Esophagus squamous epithelium (tissue), 5 donors: ENCODE measurements at places on chromosomes 5 and 9.

GRCh38 chr5:429453-430188 is 13.4 kb upstream of the EXOC3 start:
- DNase-seq = no peak

GRCh38 chr9:137130176-137130755 is 8.7 kb upstream of the GRIN1 start:
- no peak for DNase-seq

DNA sequence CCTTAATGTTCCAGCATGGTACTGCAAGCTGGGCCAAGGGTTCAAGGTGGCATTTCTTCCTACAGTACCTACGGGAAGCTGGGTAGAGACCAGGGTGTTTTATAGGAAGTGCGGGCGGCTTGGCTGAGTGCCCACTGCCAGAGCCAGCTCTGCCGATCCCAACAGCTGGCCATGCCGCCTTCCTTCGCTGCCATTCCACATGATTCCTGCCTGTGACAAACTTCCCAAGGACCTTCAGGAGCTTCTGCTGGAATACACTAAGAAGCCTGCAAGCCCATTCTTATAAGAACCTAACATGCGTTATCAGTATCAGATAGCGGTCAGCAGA is 22.0 kb downstream of the MYO10 start:
- no peak for DNase-seq

DNA sequence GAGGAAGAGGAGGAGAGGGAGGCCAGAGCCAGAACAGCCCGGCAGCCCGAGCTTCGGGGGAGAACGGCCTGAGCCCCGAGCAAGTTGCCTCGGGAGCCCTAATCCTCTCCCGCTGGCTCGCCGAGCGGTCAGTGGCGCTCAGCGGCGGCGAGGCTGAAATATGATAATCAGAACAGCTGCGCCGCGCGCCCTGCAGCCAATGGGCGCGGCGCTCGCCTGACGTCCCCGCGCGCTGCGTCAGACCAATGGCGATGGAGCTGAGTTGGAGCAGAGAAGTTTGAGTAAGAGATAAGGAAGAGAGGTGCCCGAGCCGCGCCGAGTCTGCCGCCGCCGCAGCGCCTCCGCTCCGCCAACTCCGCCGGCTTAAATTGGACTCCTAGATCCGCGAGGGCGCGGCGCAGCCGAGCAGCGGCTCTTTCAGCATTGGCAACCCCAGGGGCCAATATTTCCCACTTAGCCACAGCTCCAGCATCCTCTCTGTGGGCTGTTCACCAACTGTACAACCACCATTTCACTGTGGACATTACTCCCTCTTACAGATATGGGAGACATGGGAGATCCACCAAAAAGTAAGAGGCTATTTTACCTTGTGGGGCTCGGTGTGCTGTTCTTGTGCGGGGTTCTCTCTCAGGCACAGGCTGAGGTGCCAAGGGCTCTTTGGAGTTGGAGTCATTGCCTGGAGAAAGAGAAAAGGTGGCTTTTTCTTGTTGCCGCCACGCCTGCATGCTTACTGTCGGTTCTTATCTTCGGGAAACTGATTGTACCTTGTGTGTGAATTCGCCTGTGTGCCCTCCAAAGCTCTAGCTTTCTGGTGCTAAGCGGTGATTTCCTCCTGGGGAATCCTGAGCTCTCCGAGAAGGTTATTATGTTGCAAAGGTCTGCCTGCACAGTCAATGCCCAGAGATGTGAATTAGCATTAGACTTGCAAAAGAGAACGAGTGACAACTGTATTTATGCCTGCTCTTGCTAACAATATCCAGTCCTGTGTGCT is at the start of gene ISL1:
Gene ISL1, plus strand, starts transcription at position 318 of the 991 bp plus-strand sequence. Its CDS starts 224 bp downstream, at position 542.
- DNase-seq = no peak

GRCh38 chr5:172860520-172861443 is 26.7 kb downstream of the ERGIC1 start:
- DNase-seq = no peak

- DNase-seq = no peak
These were observed 3.7 kb downstream of the C9orf50 start for GRCh38 chr9:129617167-129617566.

GRCh38 chr5:126808521-126808988 is 31.6 kb downstream of the LMNB1 start:
- no peak for DNase-seq

GRCh38 chr9:113796646-113797426 is 79.3 kb upstream of the ZNF618 start:
- no peak for DNase-seq

GRCh38 chr9:37761511-37761910 is 7.9 kb downstream of the TRMT10B start:
- DNase-seq = no peak

- no peak for DNase-seq
These were observed 386.9 kb downstream of the RAB3C start for GRCh38 chr5:58969795-58970194.

DNA sequence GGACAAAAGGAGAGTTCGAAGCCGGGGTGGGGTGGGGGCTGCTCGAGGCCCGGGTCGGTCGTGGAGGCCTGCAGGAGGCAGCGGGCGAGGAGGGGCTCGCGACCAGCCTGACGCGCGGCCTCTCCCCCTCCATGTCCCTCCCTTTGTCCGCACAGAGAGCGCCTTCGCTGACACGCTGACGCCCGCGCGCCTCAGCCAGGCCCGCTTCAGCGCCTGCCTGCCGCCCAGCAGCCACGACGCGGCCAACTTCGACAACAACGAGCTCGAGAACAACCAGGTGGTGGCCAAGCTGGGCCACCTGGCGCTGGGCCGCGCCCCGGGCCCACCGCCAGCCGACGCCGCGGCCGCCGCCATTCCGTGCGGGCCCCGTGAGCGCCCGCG is 42.2 kb downstream of the NEURL1B start:
- DNase-seq = no peak

DNA sequence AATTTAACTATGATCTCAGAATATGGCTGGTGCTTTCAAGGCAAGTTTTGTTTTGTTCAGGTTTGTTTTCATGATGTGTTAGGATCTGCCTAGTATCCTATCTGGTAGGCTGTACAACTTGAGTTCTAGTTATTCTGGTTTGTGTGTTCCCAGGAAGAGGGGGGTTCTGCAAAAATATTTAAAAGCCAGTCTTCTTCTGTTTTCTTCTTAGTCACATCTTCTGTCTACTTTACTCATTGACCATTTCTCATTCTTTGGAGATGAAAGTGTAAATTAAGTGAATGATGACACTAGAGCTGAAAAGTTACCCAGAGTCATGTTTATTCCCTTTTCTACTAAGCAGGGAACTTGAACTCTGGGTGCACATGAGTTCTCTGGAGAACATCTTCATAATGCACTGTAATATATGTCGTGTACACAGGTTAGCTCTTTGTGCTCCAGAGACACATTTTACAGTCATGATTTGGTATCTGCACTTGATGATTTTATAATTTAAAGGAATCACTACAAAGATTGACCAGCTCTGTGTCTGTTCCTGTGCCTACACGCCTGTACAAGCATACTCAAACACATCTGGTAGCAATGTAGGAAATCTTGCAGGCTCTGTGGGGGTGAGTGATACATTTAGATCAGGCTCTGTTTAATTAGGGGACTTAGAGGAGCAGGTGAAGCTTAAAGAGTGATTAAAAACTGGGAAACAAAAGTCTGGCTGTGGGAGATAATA is 5.0 kb downstream of the SMAD5 start:
- DNase-seq = no peak

- DNase-seq = no peak
These were observed 3.0 kb downstream of the ARSI start for GRCh38 chr5:150299571-150300327.

GRCh38 chr9:88536951-88537760 is 2.2 kb downstream of the NXNL2 start:
- DNase-seq = no peak

DNA sequence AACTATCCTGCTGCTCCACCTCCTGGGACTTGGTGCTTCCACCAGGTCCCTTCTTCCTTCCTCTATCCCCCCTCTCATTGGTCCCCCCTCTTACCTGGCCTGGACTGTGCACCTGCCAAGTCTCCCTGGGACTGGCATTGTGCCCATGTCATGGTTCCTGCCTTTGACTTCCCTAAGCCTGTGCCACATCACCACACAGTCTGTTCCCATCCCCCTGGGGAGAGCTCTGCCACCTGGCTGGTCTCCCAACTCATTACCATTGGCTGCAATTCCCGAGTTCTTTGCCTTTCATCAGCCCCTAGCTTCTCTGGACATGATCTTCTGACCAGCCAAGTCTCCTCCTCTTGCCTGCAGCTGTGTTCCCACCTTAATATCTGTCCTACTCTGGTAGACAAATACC is 180.3 kb downstream of the SREK1 start:
- DNase-seq = no peak

DNA sequence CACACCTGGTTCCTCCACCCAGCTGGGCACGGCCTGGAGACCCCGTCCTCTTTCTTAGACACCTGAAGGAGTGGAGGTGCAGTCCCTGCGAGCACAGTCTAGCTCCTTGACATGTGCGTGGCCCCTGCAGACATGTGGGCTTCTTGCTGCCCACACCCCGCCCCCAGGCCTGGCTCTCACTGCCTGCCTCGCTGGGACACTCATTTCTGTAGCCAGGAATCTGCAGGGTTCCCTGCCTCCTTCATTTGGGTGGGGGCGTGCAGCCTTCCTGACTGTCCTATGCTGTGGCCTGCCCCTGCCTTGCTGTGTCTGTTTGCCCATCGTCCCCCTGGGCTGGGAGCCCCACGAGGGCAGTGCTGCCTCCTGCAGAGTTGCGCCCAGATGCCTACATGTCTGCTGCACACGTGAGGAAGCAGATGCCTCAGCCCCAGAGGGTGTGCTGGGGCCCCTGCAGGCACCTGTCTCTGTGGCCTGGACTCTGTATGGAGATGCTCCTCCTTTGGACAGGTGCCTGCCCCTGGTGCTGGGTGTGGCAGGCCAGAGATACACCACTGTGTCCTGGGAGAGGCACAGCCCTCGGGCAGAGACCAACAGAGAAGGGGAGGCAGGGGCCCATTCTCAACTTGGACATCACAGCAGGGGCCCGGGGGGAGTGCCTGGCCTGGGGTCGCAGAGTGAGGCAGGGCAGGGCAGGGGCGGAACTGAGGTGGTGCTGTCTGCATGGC is 22.6 kb downstream of the FLT4 start:
- no peak for DNase-seq

DNA sequence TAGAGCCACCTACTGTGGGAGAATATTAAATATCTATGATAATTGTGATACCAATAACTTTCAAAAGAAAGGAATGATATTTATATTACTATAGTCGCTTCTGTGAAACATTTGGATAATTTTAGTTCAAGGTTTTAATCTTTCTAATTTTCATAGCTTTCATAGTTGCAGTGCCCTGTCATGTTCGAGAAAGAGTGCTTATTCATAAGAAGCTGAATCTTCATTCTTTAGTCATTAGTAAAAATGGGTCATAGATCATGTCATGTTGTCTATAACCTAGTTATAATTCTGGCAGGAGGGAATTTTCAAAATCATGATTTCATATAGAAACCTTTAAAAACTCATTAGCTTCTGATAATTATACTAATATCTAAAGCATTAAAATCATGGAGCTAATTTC is 685.6 kb downstream of the CETN3 start:
- DNase-seq = no peak

DNA sequence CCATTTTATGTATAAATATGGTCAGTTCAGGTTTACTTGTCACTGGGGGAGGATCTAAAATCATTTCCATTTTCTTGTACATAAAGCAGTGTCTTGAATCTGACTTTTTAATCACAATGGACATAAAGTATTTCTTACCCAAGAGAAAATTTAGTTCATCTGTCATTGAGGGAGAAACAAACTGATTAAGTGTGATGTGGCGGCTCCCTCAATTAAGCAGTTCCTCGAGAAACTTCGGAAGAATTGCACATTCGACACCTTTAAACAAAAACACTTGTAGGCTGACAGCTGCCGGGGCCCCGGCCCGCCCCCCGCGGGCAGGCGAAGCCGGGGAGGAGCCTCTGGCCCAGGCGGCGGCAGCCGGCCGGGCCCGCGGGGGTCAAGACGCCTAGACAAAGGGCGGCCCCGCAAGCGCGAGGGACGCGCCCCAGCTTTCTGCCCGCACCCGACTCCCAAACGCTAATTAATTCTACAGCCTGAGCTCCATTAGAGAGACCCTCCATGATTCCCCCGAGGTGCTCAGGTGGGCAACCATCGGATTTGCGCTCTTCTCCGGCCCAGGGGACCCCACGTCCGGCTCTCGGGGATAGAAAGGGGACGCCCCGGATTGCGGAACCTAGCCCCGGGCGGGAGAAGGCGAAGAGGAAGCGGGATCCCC is 750 bp downstream of the TRIM36 start:
- no peak for DNase-seq

DNA sequence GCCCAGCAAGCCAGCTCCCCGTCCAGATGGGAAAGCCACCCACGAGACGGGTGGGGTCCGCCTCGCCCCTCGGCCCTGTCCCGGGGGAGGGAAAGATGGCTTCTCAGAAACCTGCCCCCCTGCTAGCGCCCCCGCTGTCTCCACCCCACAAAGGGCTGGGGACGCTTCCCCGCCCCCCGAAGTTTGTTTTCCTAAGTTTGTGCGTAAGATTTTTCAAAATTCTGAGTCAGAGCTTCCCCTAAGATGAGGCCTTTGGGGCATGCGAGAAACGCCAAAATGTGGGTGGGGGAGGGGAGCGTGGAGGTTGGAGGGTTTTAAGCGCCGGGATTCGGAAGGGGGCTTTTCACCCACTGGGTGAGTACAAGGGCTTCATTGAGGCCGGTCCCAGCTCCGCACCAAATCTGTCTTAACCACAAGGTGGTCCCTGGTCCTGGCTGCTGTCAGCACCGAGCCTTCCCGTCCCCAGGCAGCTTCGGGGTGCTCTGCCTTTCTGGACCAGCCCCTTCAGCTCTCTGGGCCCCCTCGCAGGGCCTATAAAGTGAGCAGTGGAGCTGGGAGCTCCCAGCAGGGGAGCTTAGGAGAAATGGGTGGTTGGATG is 32.3 kb downstream of the PRRX2 start:
- no peak for DNase-seq

- no peak for DNase-seq
These were observed 262.9 kb upstream of the PTPRD start for GRCh38 chr9:10875752-10876151.

- no peak for DNase-seq
These were observed 70.2 kb downstream of the KCNT1 start for GRCh38 chr9:135772056-135772646.

DNA sequence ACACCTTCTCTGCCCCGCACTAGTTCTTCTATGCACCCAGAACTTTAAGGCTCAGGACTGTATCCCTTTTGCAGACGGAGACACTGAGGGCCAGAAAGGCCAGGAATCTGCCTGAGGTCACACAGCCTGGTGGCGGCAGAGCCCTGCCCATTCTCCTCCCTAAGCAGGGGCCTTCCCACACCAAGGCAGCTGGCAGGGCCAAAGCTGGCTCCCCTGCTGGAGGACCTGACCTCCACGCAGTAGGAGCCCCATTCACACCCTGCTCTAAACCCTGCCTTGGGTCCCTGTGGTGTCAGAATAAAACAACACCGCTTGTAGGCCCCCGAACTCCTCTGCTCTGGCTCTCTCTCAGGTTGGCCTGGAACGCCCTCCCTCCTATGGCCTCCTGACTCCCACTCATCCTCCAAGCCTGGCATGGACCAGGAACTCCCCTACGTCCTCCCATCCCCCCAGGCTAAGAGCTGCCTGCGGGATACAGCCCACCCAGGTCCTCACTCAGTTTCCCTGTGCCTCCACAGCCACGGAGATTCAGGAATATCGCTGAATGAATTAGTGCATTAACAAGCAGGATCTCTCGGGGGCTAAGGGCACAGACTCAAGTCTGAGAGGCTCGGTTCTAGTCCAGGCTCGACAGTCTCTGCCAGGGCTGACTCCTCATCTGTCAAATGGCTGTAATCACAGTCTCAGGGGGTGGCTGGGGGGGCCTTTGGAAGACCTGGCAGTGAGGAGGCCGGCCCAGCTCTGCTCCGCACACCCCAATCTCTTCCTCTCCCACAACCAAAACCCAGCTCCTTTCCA is 2.8 kb downstream of the ST6GALNAC6 start:
- no peak for DNase-seq
